ENCODE measurements at places on chromosomes 2 and 18.

GRCh38 chr2:63737081-63737751 lies 104.5 kb upstream of the UGP2 start:
- DNase-seq, result no peak

DNA sequence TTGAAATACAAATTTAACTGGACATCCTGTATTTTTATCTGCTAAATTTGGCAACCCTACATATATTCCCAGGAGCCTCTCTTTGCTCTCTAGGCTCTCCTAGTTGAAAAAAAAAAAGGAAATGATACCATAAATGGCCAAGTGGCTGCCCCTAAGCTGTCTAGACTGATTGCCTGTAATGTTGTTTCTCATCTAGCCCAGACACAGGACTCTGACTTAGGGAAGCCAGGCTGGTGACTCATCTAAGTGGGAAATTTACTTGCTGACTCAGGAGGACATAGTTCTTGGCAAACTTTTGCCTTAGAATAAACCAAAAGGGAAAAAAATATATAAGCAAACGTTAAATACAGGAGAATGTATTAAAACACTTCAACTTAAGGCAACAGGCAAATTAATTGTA lies 14.6 kb upstream of the ITGAV start:
- DNase-seq, result no peak

- no peak for DNase-seq
Observed at GRCh38 chr2:146994246-146994645, 850.6 kb upstream of the ACVR2A start.

DNA sequence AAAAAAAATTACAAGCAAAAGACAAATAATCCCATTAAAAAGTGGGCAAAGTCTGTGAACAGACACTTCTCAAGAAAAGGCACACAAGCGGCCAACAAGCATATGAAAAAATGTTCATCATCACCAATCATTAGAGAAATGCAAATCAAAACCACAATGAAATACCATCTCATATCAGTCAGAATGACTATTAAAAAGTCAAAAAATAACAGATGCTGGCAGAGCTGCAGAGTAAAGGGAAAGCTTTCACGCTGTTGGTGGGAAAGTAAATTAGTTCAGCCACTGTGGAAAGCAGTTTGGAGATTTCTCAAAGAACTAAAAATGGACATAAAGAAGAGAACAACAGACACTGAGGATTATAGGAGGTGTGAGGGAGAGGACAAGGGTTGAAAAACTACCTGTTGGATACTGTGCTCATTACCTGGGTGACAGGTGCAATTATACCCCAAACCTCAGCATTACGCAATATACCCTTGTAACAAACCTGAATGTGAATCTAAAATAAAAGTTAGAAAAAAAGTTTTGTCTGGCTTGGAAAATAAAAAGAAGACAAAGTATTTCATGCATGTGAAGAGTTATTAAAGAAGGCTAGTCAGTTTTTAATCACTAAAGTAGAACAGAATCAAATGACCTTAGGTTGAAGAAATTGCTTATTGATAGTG lies 8.7 kb upstream of the ACSL3 start:
- no peak for DNase-seq

GRCh38 chr2:34104601-34105000 lies 505.5 kb upstream of the FAM98A start:
- no peak for DNase-seq

- DNase-seq, result no peak
Observed at GRCh38 chr2:201661366-201661765, 18.1 kb upstream of the TMEM237 start.

GRCh38 chr2:102342888-102343287 lies 12.7 kb upstream of the IL18R1 start:
- no peak for DNase-seq

DNA sequence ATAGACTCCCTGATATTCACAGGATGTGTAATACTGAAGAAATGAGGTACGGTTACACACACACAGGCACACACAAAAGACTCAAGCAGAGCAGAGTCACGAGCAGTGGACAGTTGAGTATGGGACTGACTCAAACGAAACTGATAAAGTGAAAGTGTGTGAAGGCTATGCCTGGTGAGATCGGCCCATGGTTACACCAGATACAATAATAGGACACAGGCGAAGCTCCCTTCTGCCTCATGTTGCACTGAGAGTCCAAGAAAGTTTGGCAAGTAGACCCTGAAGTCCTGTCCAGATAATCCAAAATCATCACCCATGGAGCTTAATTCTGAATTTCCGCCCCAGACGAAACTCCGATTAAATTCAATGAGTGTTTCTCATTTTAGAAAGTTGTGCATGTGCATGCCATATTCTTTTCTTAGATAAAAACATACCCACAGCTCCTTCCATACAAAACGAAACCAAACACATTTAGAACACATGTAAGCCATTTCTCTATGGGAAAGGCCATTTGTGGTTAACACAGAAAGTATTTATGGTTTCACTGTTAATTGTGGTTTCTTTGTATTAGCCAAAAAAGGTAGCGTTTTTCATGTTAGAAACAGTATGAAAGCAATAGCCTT lies 567.6 kb downstream of the PLCL1 start:
- DNase-seq, result no peak

Data from NCI-H1105 (cell line).